ENCODE measurements at places on chromosomes 13 and 19. TPM values are rescaled to one million over a fixed set of nuclear protein-coding genes. Genes with fewer than 3 reads are reported as not detected.

ZNF493 gene
- total RNA-seq: 21.0 TPM

FLT1 gene
- 3.8 TPM for total RNA-seq

HIF3A gene
- 77.5 TPM for total RNA-seq

POLR1G gene
- 9.1 TPM for total RNA-seq

ZMYM2 gene
- 77.8 TPM for total RNA-seq

GRCh38 chr19:29940971-29941585 lies 961 bp upstream of the URI1 start:
- no peak for DNase-seq

- peak; percentile 89 for DNase-seq
These were observed 135.2 kb downstream of the TSHZ3 start for GRCh38 chr19:31214086-31214485.

GRCh38 chr19:46892252-46893179 lies 31.7 kb downstream of the ARHGAP35 start:
- peak; percentile 13 for DNase-seq

GRCh38 chr19:53865918-53866864 lies 1.5 kb upstream of the MYADM start:
- DNase-seq: peak; percentile 89

- no peak for DNase-seq
These were observed 773.8 kb downstream of the GPC5 start for GRCh38 chr13:92172191-92172590.

GRCh38 chr13:44426461-44426860 lies 52.8 kb downstream of the SERP2 start:
- no peak for DNase-seq

GRCh38 chr13:57899096-57899495 lies 267.6 kb downstream of the PCDH17 start:
- DNase-seq: no peak

- DNase-seq: no peak
These were observed 550 bp upstream of the DLL3 start for GRCh38 chr19:39497996-39498797.

DNA sequence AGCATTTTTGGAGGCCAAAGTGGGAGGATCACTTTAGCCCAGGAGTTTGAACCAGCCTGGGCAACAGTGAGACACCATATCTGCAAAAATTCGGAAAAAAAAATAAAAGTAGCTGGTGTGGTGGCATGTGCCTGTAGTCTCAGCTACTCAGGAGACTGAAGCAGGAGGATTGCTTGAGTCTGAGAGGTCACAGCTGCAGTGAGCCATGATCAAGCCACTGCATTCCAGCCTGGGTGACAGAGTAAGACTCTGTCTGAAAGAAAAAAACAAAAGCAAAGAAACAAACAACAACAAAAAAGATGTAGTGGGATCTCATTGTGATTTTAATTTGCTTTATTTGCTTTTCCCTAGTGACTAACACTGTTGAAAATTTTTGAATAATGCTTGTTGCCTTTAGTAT lies 394.7 kb upstream of the KLHL1 start:
- DNase-seq: no peak

DNA sequence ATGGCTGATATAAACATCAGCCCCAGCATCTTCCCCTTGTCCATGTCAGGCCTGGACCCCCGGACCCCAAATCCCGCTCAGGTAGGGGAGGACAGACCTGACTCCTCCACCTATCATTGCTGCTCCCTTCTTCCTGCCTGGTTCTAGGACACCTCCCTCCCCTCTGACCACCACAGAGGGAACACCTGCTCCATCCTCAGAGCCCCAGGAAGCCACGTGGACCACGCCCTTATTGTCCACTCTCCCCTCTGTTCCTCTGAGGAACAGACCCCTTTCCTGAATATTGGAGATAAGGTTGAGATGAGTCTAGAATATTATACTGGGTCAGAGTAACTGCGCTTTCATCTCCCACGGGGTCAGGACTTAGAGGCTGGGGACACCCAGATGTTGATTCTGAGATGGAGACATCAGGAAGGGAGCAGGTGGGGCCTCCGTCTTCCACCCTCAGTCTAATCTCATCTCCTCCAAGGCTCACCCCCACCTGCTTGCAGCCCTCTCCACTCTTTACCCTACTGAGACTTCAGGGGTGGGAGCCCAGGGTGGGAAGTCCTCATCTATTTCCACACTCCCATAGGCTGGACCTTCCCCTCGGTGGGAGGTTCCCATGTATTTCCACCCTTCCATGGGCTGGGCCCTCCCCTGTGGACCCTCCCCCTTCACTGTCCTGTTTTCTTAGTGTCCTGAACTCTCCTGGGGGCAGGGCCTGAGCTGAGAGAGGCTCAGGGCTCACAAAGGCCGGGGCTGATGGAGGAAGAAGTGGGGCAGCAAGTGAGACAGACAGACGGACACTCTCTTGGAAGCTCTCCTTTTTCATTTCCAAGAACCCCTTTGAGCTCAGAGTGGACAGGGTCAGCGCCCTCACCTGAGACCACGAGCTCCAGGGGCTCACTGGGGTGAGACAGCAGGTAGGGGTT lies 2.7 kb downstream of the LILRA4 start:
- DNase-seq: no peak

- no peak for DNase-seq
These were observed 11.6 kb downstream of the MAP4K1 start for GRCh38 chr19:38606131-38606530.

- peak; percentile 83 for DNase-seq
These were observed 1.9 kb downstream of the ICAM5 start for GRCh38 chr19:10291554-10292205.

GRCh38 chr13:95485045-95485517 lies 67.4 kb upstream of the CLDN10 start:
- DNase-seq: no peak

DNA sequence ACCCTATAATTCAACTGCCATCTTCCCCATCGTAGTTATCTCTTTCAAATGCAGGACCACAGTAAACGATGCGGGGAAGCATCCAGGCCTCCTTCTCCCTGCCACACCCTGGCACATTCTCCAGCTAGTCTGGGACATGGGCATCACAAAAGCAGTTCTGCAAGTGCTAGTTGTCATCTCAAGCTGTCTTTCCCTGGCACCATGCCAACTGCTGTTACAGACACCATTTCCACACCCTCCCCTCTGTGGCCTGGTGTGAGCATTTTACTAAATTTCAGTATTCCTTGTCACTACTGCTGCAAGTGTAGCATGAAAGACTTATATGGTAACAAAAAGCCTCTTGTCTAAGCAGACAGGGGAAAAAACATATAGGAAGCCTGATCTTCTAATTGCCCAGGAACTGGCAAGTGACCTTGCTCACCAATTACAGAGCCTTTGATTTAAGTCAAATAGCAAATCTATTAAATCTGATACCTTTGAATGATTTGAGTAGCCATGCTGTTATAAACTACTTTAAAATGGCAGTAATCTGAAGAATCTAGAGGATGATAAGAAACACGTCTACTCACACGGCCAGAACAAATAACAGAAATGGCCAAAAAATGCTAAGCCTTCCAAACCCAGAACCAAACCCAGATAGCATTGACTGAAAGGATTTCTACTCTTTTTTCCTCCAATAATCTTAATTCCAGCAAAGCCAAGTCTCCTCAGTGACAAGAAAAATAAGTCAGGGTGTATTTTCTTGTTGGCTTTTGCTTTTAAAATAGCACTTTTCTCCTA lies 179.0 kb downstream of the NUFIP1 start:
- DNase-seq: no peak

DNA sequence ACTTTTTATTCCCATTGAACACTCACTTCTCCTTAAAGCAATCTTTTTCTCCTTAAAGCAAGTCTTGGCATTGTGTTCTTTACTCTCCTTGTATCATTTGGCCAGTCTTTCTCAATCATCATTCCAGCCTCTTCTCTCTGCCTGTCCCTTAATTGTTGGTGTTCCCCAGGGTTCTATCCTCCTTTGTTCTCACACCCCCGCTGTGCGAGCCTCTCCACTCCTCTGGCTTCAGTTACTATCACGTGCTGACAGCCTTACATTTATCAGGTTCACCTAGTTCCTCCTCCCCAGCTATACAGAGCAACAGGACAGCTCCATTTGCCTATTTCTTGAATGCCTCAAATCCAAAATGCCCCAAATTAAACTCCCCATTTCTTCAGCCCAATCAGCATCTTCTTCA lies 24.6 kb downstream of the CYSLTR2 start:
- no peak for DNase-seq

DNA sequence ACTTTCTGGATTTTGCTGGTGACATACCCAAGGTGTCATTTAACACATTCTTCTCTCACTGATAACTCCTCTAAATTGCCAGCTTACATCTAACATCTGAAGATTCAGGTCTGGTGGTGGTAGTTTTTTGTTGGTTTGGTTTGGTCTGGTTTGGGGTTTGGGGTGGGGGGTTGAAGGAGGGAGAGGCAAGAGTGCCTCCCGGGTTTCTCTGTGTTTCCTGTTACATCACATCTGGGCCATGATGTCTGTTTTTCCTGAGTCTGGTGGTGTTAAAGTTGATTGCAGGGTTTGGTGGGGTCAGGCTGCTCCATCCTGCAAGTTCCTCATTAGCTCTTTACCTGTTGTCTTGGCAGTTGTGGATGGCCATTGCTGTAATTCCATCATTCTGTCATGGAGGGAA lies 155.8 kb upstream of the UBL3 start:
- DNase-seq: no peak

DNA sequence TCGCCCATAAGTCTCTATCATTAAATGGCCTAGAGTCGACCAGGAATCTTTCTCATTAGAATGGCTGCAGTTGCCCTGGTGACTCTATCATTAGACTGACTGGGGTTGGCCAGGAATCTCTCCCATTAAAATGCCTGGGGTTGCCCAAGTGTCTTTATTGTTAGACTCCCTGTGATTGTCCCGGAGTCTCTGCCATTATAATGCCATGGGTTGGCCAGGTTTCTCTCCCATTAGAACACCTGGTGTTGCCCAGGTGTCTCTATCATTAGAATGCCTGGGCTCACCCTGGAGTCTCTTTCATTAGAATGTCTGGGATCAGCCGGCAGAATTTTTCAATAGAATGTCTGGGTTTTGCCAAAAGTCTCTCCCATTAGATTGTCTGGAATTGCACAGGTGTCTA lies 1459.3 kb downstream of the UQCRFS1 start:
- no peak for DNase-seq

GRCh38 chr13:50511877-50512341 lies 331.6 kb downstream of the DLEU7 start:
- DNase-seq: no peak

DNA sequence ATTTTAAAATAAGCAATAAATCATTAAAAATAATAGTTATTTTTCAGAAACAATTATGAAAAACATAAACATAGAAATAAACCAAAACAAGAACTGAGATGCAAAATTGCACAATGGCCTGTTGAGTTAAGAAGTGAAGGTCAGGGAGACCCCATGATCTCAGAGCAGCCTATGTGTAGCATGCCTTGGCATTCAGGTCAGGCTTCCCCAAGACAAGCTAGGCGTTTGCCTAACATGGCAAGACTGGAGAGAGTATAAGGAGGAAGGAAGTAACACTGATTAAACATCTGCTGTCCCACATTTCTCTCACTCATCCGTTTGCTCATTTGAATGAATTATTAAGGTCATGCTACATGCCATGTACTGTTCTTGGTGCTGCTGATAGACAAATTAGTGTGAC lies 291.8 kb downstream of the TSHZ3 start:
- peak; percentile 5 for DNase-seq

GRCh38 chr19:10773969-10774368 lies 56.1 kb downstream of the DNM2 start:
- no peak for DNase-seq

DNA sequence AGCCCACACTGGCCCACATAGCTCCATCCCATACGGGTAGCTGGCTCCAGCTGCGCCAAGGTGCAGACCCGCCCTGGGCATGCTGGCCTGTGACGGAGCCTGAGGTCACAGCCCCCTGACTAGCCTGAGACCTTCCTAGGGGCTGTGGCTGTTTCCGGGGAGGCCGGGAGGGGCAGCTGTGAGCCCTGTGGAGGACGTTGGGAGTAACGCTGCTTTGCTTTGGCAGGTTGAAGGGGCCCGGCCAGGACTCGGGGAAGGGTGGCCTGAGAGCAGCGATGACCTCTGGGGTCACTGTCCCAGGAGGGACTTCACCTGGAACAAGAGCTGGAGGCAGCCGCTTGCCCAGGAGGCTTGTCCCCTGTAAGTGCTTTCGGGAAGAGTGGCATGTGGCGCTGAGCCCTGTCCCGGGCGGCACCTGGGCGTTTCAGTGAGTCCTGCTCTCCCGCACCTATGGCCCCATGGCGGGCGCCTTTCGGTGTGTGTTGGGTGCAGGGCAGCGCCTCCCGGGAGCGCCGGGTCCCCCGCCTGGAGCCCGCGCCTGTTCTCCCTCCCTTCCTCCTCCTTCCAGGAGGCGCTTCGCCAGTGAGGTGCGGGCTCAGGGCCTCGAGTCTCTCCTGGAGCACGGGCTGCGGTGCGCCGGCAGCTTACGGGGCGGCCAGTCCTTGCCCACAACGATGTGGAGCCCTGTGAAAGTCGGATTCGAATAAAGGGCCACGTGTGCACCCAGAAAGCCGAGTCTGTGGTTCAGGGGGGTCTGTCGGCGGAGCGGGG lies 1.1 kb upstream of the FAM174C start:
- DNase-seq: no peak

- no peak for DNase-seq
These were observed 954.3 kb upstream of the SPRY2 start for GRCh38 chr13:81295177-81295576.

DNA sequence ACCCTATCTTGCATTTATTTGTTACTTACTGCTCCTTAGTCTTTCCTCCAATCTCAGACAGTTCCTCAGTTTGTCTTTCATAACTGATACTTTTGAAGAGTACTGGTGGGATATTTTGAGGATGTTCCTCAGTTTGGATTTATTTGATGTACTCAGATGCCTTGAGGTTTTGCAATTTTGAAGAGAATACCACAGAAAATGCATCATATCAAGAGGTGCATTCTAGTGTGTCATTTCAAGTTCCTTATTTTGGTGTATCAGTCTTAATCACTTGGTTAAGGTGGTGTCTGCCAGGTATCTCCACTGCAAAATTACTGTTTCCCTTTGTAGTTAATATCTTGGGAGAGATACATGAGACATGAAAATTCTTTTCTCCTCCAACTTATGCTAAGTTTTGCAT lies 75.1 kb downstream of the URI1 start:
- no peak for DNase-seq

GRCh38 chr19:49447485-49448431 lies 3.9 kb downstream of the PIH1D1 start:
- DNase-seq: no peak

DNA sequence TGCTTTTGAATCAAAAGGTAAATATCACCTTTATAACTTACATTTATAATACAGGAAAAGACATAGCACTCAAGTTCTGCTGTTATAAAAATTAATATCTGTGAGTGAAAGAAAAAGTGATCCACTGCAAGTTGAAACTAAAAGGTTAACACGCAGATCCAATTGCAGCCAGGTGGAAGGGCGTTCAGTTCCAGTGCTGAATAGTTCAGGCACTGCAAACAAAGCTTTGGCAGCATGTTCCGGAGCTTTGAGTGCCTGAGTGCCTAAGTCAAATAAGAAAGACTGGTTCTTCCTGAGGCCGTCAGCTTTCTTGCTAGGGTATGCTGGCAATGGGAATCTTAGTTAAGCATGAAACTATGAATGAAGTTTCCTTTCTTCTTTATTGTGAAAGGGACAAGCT lies 200.3 kb downstream of the LMO7 start:
- DNase-seq: no peak
